Dermis microvascular lymphatic vessel endothelial cell (primary cell): ENCODE measurements at places on chromosomes 4 and X. TPM values are rescaled to one million over a fixed set of nuclear protein-coding genes. Genes with fewer than 3 reads are reported as not detected.
A peak's percentile ranks its signal among the peaks of the same experiment; 100 is the strongest.

DNA sequence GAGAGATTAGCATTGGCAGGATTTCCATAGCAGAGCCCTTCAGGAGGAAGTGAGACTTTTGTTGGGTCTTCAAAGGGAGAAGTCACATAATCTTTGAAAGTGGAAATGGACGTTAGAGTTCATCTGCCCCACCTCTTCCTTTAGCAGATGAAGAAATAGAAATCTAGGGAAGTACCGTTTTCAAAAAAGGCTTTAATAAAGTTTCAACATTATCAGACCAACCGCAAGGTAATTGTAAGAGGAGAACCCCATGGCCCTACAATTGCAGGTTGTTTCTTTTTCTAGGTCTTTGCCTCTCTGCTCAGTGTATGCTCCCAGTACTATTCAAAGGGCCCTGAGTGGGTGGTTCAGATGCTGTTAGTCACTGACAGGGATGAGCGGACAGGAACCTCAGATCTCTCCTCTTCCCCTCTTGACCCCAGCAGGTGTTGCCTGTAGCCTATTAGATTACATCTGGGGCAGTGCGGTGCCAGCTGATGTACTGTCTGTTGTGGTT, 48.6 kb upstream of the AP1S2 start:
- DNase-seq: no peak

DNA sequence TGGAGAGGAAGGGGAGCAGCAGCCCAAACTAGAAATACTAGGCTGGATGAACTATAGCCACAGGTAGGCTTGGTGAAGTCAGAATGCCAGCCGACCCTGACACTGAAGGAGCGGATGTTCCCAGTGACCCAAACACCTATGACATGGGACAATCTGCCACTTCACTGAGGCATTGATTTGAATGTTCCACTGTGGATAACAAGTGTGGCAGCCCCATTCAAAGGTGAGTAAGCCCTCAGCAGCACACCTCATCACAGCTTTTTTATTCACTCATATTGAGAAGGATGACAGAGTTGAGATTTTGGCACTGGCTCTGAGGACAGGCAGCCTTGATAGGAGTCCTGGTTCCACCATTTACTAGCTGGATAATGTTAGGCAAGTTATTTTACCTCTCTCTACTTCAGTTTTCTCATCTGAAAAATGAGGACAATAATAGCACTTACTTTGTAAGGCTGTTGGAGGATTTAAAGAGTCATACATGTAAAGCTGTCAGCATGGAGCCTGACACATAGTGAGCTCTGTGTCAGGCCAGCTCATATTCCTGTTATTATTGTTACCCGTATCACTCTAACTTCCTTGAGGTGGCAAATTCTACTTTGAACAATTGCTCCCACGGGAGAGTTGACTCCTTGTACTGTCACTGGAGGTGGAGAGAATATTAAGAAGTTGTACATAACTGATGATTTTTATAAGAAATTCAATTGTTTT, 114.6 kb downstream of the RASL11B start:
- peak; percentile 15 for DNase-seq

- no peak for DNase-seq
Observed at GRCh38 chrX:124421898-124422655, 75.7 kb downstream of the SH2D1A start.

NXF2B gene
- total RNA-seq: not detected in 2 replicates

DNA sequence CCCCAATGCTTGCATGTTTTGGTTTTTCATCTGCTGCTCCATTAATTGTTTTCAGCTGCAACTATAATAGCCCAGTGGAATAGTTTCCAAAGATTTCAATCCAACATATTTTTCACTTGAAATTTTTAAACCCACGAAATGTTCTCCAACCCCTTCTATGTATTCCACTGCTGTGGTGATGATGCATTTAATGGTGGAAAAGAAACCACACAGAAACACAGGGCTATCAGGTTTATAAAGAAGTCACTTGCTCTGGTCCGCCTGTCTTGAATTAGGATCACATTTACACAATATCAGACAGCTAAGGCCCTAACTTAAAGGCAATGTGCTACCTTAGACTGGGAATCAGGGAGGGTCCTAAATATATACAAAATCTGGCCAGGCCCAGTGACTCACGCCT, 35.0 kb downstream of the OPHN1 start:
- DNase-seq: no peak
